Common myeloid progenitor, CD34-positive (primary cell): ENCODE measurements at places on chromosomes 2 and 18.
A peak's percentile ranks its signal among the peaks of the same experiment; 100 is the strongest.

DNA sequence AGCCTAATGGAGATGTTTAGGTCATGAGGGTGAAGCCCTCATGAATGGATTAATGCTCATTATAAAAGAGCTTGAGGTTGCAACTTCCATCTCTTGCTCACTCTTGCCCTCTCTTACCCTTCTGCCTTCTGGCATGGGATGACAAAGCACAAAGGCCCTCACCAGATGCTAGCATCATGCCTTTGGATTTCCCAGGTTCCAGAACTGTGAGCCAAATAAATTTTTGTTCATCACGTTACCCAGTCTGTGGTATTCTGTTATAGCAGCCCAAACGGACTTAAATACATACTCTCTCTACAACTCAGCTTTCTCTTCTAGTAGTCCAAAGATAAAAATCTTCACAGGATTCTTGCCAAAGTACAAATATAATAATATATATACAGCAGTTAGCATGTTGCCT is 75.8 kb downstream of the LNPK start:
- DNase-seq, result no peak

DNA sequence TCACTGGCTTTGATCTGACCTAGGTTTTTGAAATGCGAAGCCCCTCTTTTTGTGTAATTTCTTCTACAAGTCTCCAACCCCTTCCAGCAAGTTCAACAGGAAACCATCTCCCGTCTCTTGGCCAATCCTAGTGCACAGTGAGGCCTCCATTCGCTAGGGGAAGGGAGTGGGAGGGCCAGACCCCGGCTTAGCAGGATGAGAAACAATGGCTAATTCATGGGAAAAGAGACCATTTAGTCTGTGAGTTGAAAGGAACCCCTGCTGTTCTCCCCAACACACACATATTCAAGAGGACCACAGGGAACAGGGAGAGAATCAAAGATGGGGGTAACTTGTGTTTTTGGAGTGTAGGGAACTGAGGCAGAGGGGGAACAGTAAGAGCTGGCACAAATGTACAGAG is 83.0 kb downstream of the RTN4 start:
- no peak for DNase-seq

GRCh38 chr2:216678098-216678465 is 17.3 kb downstream of the IGFBP5 start:
- DNase-seq, result no peak

- DNase-seq, result no peak
Observed at GRCh38 chr2:235382179-235382578, 111.7 kb upstream of the AGAP1 start.

GRCh38 chr2:230893338-230893737 is 28.6 kb downstream of the ITM2C start:
- DNase-seq, result no peak

DNA sequence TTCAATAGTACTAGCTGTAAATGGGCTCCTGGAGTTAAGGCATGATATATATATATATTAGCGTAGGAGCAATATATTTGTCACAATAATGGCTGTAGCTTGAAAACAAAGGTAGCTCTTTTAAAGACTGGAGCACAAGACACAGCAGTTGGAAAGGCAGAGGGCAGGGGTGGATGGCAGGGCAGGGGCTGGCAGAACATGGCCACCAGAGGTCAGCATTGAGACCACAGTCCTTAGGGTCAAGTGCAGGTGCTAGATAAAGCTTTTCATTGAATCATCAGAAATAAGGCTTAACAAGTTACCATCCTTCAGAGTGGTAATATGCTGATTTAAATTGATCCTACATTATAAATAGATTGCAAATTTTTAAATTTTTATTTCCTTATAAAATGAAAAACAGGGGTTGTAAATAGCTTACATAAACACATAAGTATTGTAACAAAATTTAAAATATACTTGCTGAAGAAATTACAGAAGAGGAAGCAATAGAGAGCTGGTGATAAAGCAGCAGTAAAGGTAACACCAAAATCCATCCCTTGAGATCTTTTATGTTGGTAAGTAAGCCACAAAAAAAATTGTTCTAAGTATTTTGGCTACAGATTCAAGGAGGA is 161.2 kb upstream of the PIEZO2 start:
- DNase-seq, result peak; percentile 65

- no peak for DNase-seq
Observed at GRCh38 chr2:65429786-65430602, 2.4 kb downstream of the SPRED2 start.

DNA sequence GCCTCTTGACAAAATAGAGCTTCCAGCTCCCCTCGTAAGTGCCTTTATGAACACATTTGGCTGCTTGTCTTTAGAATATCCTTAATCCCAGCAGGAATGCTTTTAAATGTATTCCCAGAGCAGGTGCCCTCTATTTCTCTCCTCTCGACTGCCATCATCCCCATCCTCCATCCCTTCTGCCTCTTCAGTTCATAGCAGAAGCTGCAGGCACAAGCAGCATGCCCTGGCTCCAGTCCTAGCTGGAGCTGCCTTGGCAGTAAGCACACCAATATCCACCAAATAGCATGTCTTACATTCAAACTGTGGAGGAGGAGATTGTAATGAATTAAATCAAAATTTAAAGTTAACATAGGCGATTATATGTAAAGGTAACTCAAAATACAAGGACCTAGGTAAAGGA is 891.3 kb upstream of the SLC39A10 start:
- no peak for DNase-seq

DNA sequence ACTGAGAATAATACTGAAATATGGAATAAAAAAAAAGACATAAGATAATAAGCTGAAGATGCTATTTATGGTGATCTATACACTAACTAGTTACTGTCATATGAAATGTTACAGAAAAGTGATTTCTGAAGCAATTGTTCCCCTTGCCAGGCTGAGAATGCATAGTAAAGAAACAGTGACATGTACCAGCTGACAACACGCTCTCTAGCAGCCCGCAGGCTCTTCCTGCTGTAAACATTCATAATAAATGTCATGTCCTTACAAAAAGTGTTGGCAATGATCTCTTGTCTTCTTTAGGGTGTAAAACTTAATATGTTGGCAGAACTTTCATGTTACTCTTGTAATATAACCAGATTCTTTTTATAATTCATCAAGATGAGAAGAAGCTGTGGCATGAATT is 1171.3 kb downstream of the DSC3 start:
- no peak for DNase-seq

DNA sequence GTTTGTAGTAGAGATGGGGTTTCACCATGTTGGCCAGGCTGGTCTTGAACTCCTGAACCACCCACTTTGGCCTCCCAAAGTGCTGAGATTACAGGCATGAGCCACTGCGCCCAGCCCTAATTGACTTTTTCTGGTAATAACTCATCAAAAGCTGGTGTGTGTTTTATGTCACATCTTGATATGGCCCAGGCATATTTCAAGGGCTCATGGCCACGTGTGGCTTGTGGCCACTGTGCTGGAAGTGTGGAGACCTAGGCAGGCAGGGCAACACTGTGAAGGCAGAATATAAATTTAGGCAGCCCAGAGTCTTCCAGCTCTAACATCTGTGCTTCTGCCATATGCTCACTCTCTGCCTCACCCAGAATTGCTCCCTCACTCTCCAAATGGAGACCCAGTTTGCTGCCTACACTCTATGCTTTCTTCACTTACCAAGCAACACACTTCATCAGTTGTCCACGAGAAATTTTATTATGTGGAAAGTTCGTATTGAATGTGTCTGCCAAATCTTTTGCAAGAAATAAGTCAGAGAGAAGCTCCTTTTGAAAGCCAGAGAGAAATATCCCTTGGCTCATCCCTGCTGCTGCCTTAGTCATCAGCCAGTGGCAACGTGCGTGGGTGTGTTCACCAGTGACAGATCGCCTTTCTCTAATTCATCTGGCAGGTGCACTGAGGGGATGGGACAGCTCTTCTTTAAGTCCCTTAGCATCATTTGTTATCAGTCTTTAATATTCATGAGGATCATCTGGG is 129.4 kb upstream of the CXCR4 start:
- DNase-seq, result no peak

GRCh38 chr18:62453864-62454263 is 69.0 kb upstream of the ZCCHC2 start:
- no peak for DNase-seq
